Renal cortical epithelial cell (primary cell): ENCODE measurements at places on chromosomes 1 and 21. TPM values are rescaled to one million over a fixed set of nuclear protein-coding genes. Genes with fewer than 3 reads are reported as not detected.

DNA sequence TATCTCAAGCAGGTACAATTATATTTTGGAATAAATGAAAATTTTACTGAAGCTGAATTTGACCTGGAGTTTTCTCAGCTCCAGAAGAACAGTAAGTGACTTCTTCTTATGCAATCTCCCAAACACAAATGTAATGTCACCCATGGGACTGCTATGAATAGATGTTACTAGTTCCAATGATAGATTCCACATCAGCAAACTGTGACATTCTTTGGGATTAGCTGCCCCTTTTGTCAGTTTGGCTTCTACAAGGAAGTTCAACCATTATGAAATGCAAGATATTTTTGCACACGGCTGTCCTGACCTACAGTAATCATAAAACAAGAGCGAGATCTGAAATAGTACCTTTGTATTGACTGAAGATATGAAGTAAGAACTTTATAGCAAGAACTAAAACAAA lies 27.8 kb upstream of the TSNAX start:
- DNase-seq: no peak

DNA sequence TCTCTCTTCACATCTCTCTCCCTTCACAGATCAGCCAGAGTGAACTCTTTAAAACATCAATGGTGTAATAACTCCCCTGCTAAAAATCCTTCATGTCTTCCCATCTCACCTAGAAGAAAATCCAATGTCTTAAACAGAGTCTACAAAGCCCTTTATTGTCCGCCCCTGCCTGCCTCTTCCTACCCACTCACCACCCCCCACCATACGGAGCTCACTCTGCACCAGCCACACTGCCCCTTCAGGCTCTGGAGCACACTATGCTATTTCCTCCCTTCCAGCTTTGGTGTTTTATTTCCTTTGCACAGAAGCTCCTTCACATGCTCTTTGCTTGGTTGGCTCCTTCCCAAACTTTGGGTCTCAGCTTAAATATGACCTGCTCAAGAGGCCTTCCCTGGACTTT lies 10.2 kb downstream of the CAMK1G start:
- no peak for DNase-seq

GRCh38 chr1:223674119-223674890 lies 8.8 kb upstream of the CAPN8 start:
- no peak for DNase-seq

GRCh38 chr1:5896706-5897660 lies 95.2 kb downstream of the NPHP4 start:
- DNase-seq: peak; percentile 13

- no peak for DNase-seq
Observed at GRCh38 chr1:9909234-9910046, 629 bp downstream of the CTNNBIP1 start.

BNIPL gene
- total RNA-seq: 0.40 TPM in 1 of 2 replicates, not detected in the other

UBE2G2 gene
- 45.3 and 87.8 TPM in 2 replicates for total RNA-seq
